GM12865 (cell line): ENCODE measurements at places on chromosomes 5 and 9.

GRCh38 chr5:141657937-141658545 lies 6.8 kb upstream of the FCHSD1 start:
- DNase-seq: peak; percentile 69

DNA sequence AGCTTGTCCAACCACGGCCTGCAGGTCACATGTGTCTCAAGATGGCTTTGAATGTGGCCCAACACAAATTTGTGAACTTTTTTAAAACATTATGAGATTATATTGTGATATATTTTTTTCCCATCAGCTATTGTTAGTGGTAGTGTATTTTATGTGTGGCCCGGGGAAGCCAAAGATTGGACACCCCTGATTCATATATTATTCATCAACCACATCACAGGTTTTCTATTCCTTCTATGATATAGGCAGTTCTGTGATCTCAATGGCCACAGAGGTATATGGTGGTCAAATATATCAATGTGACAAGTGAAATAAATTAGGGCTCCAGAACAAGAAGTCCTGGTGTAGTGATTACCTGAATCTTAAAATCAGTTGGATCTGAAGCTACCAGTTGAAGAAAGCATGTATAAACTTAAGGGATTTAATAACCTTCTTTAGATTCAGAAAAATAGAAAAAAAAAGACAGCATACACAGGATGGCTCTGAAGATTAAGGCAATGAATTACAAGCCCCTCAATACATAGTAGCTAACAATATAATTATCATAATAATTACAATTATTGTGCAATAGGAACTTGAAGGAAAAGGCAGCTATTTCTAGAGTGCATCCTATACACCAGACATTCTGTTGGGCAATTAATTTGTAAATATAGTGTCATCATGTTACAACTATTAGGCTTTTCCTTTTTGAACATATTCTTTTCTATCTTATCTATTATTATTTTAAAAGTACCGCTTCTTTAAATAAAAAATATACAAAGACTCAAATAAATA lies 530.4 kb upstream of the PTPRD start:
- DNase-seq: no peak

DNA sequence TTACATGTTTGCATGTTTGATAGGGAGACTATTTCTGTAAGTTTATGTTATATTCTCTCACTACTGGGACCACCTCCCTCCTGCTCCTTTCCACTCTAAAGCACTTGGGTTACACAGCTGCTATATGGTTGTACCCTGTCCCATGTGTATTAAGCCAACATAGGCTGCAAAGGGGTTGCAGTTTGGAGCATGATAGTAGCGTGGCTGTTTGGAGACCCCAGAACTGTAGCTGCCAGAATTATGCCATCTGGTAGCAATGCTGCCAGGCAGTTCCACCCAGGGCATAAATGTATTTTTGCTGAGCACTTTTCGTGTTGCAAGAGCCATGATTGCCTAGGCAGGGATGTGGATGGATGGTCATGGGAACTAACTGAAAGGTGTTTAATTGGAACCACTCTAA lies 81.8 kb downstream of the CNTLN start:
- DNase-seq: no peak

DNA sequence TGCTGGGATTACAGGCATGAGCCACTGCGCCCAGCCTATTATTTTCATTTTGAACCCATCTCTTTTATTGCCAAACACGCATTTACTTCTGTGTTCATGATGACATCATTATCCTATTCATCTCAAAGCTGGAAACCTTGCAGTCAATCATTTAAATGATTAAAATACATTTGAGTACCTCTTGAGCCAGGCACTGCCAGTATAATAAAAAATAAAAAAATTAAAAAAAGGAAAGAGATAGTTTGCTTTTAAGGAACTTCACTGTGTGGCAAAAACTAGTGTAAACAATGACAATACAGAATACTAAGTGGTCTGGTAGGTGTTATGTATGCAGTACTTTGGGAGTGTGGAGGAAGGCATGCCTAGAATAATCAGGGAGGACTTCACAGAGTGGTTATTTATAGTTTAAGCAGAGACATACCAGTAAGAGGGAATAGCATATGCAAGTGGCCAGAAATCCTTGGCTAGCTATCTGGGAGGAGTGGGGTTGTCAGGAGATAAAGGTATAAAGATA lies 8.6 kb downstream of the NSD1 start:
- no peak for DNase-seq

DNA sequence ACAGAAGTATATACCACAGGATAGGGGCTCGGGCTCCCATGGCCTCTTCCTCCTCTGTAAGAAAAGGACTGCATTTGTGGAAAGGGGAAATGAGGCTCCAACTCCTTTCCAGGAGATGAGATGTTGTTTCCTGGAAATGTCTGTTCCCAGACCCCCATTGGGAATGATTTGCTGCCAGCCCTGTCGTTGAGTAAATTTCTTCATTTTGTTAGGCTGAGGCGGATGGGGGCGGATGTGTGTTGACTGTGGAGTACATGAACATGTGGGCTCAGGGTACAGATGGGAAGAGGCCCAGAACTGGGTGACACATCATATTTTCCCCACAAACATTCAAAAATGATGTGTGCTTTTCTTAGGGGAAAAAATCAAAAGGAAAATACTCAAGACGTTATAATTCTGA lies 28.8 kb upstream of the TNFAIP8 start:
- peak; percentile 46 for DNase-seq

- DNase-seq: no peak
Measured at GRCh38 chr5:134086225-134086942, 28.1 kb upstream of the TCF7 start.

GRCh38 chr9:125821078-125821477 lies 73.9 kb downstream of the PBX3 start:
- DNase-seq: peak; percentile 35
